ENCODE measurements at places on chromosomes 13 and 19. TPM values are rescaled to one million over a fixed set of nuclear protein-coding genes. Genes with fewer than 3 reads are reported as not detected.

Gene MIR17HG
- 2.7 TPM for total RNA-seq

DNA sequence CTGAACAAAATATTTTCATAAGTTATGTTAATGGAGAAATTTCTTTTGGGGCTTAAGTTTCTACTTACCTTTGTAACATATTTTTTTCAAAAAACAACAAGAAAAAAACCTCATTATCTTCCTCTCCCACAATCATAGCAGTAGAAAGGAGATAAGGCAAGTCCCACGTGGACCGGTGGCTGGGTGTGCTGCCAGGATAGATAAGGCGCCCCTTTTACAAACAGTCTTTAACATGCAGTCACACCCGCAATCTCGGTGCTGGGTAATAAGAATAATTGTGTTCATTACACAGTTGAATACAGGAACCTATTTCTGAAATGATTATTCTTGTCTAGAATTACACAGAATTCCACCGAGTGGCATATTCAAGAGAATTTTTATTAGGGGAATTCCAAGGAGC lies 1202.3 kb downstream of the UQCRFS1 start:
- peak; percentile 24 for DNase-seq

DNA sequence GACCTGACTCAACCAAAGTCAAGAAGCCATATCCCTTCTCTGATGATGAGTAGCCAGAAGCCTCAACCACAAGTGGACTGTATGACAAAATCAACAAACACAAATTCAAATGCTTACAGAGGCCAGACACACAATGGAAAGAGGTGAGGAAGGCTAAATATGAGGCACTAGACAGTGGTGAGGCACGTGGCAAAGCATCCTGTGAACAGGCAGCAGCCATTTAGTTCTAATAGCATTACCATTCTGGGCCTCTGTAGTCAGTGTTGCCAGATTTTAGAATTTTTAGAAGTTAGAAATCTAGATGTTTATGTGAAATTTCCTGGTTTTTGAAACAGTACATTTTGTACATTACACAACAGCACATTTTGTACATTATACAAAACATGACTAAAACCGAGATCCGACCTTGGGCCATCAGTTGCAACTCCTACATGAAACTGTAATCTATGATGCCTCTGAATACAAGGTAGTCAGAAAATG lies 403.3 kb downstream of the COG6 start:
- DNase-seq, result no peak

- no peak for DNase-seq
Measured at GRCh38 chr13:105665284-105665683, 870.2 kb downstream of the EFNB2 start.

DNA sequence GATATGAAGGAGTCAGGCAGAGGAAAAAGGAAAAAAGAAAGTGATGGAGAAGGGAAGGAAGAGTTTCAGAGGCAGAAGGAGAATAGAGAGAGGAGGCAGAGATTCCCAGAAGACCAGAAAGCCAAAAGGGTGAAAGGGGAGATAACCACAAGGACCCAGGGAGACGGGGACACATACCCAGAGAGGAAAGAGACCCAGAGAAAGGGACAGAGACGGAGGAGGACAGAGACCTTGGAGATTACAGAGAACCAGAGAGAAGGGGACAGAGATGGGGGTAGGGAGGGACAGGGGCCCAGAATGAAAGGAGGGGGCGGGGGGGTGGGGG lies 1.4 kb downstream of the PTH2 start:
- no peak for DNase-seq

DNA sequence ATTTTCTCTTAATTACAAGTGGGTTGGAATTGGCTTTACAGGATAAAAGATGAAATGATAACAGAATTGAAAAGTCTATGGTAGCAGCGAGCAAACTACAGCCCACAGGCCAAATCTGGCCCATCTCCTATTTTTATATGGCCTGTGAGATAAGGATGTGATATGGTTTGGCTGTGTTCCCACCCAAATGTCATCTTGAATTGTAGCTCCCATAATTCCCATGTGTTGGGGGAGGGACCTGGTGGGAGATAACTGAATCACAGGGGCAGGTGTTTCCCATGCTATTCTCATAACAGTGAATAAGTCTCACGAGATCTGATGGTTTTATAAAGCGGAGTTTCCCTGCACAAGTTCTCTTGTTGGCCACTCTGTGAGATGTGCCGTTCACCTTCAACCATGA lies 19.0 kb downstream of the CRYL1 start:
- no peak for DNase-seq

Gene DNMT1
- total RNA-seq, result 44.1 TPM

DNA sequence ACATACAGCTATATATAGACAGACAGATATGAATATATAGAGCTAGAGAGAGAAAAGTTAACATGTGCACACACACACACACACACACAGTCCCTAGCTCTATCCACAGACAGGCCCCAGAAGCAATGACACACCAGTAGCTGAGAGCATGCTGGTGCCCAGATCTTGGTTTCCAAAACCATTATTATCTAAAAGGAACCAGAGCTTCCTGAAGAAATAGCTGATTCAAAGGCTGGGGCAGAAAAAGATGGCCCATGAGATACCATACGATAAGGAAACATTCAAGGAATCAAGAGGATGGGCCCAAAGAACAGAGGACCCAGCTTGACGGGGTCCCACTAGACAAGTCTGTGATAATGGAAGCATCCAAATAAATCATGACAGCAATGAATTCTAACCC lies 53.4 kb downstream of the ABCC4 start:
- no peak for DNase-seq

- no peak for DNase-seq
Measured at GRCh38 chr19:8441725-8442544, 2.8 kb upstream of the HNRNPM start.

DNA sequence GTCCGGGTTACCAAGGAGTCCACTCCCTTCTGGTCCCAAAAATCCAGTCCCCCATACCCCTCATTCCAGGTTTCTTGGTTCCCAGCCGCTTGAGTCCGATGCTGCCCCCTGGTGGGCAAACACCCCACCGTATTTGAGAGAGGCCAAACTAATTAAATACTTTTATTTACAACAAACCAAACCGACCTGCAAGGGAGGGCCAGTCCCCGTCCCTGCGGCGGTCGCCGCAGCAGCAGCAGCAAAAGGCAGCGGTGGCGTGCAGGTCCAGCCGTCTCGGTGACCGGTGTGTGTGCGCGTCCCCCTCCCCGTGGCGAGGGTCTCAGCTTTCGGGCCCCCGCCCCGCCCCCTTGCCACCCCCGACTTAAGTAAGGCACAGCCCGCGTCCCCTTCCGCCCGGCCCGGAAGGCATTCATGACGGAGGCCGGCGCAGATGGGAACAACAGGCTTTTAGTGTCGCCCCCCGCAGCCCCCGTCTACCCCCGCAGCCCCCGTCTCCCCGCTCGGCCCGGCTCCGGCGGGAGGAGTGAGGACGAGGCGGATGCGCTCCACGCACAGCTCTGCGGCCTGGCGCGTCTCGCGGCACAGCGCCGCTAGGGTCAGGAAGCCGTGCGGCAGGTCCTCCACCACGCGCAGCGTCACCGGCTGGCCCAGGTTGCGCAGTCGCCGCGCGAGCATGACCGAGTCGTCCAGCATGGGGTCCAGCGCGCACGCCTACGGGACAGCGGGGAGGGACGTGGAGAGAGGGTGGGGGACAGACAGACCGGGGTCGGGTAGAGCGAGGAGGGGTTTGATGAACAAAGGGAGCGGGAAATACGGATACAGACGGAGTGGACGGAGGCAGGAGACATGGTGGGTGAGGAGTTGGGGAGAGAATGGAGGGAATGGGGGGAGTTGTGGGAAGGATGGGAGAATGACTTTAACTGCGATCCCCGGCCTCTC lies 11.5 kb upstream of the CNFN start:
- DNase-seq, result peak; percentile 74

Gene ICAM5
- 0.49 TPM for total RNA-seq

DNA sequence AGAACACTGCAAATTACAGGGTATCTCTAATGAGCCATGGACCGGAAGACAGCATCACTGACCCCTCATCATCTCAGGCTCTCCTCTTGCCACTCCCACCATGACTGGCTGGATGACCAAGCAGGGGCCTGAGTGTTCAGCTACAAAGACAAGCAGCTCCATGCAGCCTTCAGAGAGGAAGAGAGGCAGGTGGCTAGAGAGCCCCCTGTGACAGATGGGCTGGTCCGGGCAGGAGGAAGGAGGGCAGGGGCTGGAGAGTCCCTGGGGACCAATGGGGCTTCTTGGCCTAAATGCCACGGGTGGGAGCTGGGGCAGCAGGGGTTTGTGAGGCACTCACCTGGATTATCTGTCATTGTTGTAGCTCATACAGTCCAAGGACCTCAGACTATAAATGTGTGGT lies 12.8 kb upstream of the RASA3 start:
- DNase-seq, result no peak

- DNase-seq, result no peak
Measured at GRCh38 chr13:84784443-84785153, 902.3 kb upstream of the SLITRK1 start.

DNA sequence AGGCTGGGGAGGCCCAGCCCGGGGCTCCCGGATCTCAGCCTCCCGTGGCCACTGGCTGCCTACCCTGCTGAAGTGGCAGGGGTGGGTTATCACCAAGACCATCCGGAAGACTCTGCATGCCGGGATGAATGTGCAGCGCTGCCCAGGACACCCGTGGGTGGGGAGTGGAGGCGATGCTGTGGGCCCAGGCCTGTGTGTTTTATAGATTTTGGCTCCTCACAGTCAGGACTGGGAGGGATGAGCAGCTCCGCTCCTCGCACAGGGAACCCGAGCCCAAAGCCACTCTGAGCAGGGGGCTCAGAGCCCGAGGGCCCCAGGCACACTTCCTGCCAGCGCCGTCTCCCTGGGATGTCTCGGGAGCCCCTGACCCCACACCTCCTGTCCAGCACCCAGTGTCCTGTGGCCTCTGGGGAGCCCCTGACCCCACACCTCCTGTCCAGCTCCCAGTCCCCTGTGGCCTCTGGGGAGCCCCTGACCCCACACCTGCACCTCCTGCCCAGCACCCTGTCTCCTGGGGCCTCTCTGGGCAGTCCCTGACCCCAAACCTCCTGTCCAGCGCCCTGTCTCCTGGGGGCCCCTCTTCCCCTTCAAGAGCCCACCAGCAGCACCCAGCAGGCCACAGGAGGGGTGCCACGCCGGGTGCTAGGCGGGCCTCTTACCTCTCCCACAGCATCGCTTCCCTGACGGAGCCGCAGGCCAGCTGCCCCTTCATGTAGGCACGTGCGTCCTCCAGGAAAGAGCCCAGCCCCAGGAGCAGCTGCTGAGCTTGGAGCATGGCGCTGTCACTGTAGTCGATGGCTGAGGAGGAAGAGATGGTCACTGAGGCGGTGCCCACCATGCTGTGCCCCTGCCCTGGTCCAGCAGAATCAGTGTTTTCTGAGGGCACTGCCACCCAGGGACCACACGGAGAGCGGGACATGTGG lies 31.4 kb downstream of the NAXD start:
- no peak for DNase-seq

DNA sequence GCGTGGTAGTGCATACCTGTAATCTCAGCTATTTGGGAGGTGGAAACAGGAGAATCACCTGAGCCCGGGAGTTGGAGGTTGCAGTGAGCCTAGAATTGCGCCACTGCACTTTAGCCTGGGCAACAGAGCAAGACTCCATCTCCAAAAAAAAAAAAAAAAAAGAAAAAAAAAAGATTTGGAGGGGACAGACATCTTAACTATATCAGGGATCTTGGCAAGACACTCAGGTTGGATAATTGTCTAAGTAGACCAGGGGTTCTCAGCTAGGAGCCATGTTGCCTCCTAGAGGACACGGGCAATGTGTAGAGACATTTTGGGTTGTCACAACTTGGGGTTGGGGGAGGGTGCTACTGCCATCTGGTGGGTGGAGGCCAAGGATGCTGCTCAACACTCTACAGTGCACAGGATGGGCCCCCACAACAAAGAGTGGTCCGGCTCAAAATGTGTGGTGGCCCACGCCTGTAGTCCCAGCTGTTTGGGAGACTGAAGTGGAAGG lies 1.9 kb upstream of the ZNF580 start:
- DNase-seq, result no peak

DNA sequence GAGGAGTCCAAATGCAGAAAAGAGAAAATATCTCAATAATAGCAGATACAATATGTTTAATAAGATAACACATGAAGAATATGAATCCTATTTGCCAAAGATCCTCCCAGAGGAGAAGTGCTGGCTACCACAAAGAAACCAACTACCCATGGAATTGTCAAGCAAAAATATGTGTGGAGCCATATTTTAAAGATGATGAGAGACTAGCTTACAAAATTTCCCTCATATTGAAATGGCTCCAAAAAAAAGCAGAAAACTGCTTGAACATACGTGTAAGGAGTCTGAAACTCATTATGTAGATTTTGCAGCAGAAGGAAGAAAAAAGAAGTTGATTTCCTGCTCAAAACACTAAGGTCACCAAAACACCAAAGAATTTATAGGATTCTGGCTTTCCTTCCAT lies 94.2 kb downstream of the USP12 start:
- DNase-seq, result no peak

- no peak for DNase-seq
Measured at GRCh38 chr19:28847468-28847867, 365.5 kb downstream of the UQCRFS1 start.

Gene FNDC3A
- total RNA-seq, result 74.6 TPM

Gene USHBP1
- total RNA-seq, result 4.3 TPM

- DNase-seq, result no peak
Measured at GRCh38 chr19:49212016-49212701, 54.6 kb downstream of the TRPM4 start.

DNA sequence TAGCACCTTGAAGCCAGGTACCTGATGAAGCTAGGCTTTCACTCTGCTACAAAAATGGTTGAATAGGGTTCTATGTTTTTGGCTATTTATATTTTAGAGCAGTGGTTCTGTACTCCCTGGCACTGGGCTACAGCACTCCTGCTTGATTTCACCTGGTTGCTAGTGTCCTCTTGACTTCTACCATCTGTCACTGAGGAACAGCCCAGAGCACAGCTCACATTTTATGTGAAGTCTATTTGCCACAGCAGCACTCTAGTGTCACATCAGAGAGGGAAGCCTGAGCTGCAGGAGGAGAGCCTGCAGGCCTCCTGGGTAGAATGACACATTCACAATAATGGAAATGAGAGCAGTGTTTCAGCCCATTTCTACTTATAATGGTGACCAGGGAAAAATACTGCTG lies 184.2 kb downstream of the ZNF486 start:
- DNase-seq, result no peak

- DNase-seq, result peak; percentile 60
Measured at GRCh38 chr19:41887711-41888382, 4.9 kb downstream of the ARHGEF1 start.

GRCh38 chr13:41848435-41849255 lies 112.3 kb downstream of the VWA8 start:
- no peak for DNase-seq

GRCh38 chr19:49953416-49953815 lies 7.6 kb downstream of the SIGLEC11 start:
- no peak for DNase-seq

- DNase-seq, result peak; percentile 53
Measured at GRCh38 chr13:46687810-46688209, 109.2 kb downstream of the ESD start.

Gene SIRT6
- total RNA-seq, result 28.3 TPM

DNA sequence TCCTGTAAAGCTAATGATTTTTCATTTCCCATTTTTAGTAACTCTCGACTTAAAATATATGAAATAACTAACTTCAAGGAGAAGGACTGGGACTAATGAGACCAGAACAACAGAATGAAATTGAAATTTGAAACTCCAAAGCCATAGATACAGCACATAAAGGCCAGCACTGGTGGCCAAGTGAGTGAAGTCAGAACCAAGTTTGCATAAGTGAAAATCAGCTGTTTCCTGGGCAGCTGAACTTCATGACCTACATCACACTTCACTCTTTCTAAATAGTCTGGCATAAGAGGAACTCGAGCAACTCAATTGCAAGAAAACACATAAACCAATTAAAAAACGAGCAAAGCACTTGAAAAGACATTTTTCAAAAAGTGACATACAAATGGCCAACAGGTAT lies 84.5 kb downstream of the DCLK1 start:
- no peak for DNase-seq
